Stimulated activated CD8-positive, alpha-beta memory T cell treated with anti-CD3 and anti-CD28 coated beads, Interleukin-4, amount 100 ng/mL, for 1 hour (primary cell): ENCODE measurements at places on chromosomes 7 and 10.

DNA sequence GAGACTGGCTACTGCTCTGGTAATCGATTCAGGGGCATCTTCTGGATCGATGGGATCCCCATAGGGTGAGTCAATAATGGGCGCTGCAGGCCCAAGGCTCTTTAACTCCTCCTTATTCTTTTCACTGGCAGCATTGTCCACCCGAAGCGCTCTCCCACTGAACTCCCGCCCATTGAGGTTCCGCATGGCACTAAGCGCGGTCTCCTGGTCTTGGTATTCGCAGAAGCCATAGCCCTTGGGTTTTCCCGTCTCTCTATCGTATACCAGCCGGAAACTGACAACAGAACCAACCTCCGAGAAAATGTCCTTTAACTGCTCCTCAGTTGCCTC lies 285 bp downstream of the CSTF2T start:
- no peak for DNase-seq

GRCh38 chr10:80448209-80448942 lies 5.7 kb upstream of the TSPAN14 start:
- no peak for DNase-seq

DNA sequence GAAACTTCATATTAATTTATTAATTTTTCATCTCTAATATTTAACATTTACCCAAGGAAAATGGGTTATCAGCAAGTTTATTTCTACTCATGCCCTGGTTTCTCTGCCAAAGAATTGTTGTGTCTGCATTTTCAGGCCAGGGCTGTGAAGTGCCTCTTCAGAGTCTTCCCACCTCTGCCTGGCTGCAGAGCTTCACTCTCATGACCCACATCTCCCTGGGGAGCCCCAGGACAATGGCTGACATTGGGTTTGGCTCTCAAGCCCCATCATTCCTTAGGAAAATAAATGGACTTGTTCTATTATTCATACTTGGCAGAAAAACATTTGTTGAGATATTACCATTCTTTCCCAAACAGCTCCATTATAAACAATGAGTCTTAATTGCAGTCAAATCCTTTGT lies 30.3 kb downstream of the CACNA2D1 start:
- no peak for DNase-seq

DNA sequence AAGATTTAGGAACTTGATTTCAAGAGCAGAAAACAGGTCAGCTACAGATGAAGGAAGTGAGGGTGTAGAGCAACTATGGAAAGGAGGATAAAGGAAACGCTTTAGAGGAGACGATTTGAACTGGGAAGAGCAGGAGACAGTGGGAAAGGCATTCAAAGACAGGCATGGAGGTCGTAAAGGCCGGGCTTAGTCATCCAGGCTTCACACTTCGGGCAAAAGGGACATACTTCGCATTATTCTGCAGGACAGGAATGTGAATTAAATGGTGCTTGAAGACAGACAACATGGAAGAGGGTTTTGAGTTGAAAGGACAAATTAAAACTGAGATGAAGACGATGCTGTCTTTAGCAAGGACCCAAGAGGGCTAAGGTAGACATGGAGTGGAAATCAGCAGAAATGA lies 8.1 kb downstream of the FAM171A1 start:
- no peak for DNase-seq

GRCh38 chr7:150938566-150938965 lies 39.6 kb downstream of the KCNH2 start:
- DNase-seq = no peak

GRCh38 chr7:133331861-133332260 lies 79.0 kb downstream of the EXOC4 start:
- DNase-seq = no peak

- DNase-seq = no peak
Measured at GRCh38 chr10:104303594-104304355, 34.5 kb downstream of the ITPRIP start.

DNA sequence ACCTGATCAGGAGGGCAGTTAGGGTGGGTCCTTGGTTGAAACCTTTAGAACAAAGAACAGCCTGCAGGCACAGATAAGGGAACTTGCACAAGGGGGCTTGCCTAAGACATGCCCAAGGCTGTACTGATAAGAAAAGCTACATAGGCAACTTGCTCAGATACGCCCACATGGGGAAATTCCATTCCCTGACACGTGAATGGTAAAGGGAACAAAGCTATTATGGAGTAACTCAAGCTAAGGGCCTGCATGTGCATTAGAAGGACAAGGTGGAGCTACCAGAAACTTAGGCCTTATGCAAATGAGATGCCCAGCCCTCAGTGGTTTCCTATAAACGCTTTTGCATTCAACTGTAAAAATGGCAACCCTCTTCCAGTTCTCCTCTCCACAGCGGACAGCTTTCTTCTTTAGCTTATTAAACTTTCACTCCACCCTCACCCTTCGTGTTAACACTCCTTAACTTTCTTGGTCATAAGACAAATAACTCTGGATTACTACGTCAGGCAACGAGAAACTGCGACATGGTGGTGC lies 1192.1 kb upstream of the CELF2 start:
- no peak for DNase-seq

DNA sequence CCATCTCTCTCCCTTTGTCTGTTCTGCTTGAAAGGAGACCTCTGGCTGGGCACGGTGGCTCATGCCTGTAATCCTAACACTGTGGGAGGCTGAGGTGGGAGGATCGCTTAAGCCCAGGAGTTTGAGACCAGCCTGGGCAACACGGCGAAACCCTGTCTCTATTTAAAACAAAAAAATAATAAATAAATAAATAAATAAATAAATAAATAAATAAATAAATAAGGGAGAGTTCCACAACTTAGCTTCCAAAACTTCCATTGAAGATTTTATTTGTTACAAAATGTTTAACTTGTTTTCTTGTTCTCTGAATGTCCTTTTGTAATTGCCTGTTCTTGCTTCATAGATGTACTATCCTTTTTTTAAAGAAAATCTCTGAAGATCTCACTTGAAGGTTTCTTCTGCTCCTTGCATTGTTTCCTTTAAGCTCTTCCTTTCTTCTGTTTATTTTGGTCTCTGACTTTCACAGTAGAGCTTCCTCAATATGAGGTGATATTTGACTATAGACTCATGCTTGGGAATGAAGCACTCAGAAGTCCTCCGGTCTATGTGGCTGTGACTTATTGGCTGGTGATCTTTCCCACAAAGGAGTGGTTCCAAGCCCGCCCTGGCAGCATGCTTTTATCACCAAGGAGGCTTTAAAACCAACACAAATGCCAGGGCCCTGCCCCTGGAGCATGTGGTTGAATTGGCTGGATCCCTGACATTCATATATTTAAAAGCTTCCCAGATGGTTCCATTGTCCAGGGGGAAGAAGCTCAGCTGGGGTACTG lies 18.1 kb upstream of the NPTX2 start:
- DNase-seq = no peak

- DNase-seq = no peak
Measured at GRCh38 chr10:55233505-55233904, 432.5 kb upstream of the PCDH15 start.
